ENCODE measurements at places on chromosomes 2 and 18.
A peak's percentile ranks its signal among the peaks of the same experiment; 100 is the strongest.

GRCh38 chr2:38997781-38998180 lies 108.1 kb downstream of the ARHGEF33 start:
- no peak for DNase-seq

DNA sequence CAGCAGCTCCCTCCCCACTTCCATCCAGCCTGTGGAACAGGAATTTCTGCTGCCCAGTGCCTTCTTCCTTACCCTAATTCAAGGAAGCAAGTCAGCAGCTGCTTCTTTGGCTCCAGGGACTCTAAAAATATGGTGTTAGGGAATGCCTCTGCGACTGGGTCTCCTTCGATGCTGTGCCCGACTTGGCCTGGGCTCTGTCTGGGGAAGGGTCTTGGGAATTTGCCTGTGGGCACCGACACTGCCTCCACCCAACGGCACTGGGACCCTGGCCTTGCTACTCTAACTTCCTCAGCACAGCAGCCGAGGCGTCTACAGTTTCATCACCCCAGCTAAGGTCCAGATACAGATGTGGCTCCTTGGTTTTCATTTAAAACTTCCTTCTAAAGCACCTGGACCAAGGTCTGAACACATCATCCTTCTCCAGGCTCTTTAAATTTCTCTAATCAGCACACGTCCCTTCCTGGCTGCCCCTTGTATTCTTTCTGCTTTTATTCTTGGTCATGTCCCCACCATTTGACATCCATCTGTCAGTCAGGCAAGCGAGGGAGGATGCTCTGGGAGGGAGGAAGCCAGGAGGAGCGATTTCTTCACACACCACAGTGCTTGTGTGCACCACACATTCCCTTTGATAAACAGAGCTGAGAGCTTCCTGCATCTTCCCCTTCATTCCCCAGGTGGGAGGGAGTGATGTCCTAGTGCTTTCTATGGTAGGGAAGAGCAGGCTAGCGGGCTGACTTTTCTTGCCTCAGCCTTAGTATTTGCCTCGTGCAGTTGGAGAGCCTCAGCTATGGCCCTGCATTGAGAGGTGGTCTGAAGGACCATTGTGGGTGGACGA lies 6.8 kb downstream of the LBH start:
- DNase-seq, result no peak

- no peak for DNase-seq
Observed at GRCh38 chr18:5444847-5445246, 99.0 kb downstream of the EPB41L3 start.

- DNase-seq, result no peak
Observed at GRCh38 chr18:28455971-28456370, 279.0 kb upstream of the CDH2 start.

DNA sequence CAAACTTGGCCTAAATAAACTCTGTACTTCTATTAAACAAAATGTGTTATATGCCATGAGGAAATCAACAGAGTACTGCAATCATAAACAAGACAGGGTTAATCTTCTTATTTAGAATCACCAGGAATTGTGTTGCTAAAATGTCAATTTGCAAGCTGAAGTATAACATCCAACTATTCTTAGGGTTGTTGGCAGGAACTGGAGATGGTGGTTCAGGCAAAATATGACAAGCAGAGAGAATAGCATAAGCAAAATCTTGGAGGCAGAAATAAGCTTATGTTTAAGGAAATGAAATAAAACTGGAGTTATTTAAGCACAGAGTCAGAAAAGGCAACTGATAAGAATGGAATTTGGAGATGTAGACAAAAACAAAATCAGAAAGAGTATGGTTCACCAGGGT lies 463.8 kb upstream of the SLC8A1 start:
- DNase-seq, result no peak

DNA sequence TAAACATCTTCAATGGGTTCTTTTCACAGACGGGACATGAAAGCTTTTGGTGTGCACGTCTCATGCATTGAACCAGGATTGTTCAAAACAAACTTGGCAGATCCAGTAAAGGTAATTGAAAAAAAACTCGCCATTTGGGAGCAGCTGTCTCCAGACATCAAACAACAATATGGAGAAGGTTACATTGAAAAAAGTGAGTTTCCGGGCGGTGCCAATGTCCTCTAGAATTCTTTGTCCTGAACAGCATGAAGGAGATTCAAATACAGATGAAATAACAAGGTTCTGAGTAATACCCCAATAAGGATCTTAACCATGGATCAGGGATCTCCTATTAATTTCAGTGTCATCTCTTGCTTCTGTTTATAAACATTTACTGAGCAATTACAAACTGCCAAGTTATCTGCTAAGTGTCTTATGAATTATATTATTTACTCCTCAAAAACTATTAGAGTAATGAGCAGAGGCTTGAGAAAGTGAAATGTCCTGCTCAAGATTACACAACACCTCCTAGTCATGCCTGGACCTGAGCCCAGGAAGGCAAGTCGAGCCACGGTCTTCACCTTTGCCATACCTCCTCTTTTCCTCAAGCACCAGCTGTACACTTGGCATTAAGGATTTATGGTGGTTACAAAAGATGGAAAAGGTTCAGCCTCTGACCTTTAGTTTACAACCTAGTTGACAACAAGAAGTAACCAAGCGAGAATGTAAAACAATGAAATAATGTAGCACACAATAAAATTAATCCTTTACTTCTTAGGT lies 22.6 kb downstream of the DHRS9 start:
- DNase-seq, result peak; percentile 86

GRCh38 chr18:63185984-63186383 lies 133.6 kb downstream of the BCL2 start:
- DNase-seq, result no peak

DNA sequence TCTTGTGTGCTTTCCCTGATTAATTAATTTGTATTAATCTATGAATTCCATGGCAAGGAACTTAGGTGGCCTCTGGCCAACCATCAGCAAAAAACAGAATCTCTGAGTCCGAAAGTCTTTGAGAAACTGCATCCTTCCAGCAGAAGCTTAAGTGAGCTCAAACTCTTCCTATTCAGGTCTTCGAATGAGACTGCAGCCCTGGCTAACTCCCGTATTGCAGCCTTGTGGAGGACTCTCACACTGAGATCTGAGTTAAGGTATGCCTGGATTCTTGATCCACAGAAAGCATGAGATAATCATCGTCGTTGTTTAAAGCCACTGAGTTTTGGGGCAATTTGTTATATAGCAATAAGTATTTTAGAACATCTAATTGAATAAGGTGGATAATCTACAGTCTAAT lies 1143.9 kb upstream of the NXPH2 start:
- DNase-seq, result no peak

GRCh38 chr2:172361360-172361759 lies 66.0 kb upstream of the ITGA6 start:
- no peak for DNase-seq

DNA sequence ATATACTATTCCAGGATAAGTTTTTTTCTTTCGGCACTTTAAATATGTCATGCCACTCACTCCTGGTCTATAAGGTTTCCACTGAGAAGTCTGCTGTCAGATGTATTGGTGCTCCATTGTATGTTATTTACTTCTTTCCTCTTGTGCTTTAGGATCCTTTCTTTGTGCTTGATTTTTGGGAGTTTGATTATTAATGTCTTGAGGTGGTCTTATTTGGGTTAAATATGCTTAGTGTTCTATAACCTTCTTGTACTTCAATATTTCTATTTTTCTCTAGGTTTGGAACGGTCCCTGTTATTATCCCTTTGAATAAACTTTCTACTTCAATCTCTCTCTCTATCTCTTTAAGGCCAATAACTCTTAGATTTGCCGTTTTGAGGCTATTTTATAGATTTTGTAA lies 28.3 kb downstream of the STPG4 start:
- DNase-seq, result no peak

- peak; percentile 75 for DNase-seq
Observed at GRCh38 chr2:113890253-113891235, 655 bp downstream of the ACTR3 start.

DNA sequence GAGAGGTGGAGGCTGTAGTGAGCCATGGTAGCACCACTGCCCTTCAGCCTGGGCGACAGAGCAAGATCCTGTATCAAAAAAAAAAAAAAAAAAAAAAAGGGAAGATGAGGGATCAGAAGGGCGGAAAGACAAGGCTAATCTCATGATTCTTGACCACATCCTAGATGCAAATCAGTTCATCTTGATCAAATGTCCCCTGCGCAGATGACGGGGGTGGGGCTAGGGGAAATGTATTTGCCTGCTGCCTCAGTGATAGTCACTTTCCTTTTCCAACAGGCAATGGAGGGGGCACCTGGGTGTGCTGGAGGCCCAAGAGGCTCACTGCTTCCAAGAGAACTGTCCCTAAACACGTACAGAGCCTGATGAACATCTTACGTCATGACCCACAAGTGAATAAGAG lies 3.7 kb upstream of the EMILIN2 start:
- DNase-seq, result no peak

GRCh38 chr18:36412778-36413177 lies 115.3 kb downstream of the FHOD3 start:
- peak; percentile 7 for DNase-seq

DNA sequence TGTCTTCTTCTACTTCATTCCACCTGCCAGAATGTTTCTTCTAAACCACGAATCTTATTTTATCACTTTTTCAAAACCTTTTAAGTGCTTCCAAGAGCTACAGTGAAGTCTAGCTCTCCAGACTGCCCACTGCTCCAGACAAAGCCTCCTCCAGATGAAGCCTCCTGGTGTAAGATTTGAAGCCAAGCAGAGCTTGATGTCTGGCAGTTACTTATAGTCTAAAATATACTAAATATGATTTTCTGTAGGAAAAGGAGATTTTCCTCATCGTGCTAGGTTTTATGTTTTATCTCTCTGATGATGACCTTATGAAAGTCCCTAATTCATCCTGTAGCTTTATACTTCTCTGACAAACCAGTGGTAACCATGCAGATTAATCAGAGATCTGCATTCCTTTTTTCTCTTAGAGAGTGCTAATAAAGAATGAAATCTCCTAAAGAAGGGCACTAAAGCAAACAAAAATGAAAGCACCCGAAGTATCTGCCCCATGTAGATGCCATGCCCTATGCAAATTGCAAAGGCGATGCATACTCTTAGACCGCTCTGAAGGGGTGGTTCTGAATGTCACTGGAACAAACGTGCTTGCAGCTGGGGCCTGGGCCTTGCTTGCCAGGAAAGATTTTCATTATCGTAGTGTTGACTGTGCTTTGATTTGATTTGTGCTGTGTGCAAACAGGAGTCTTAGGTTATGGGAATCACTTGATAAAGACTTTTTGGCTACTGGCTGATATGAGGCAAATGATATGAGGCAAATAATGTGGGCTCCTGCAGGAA lies 314.2 kb downstream of the PID1 start:
- DNase-seq, result no peak

GRCh38 chr2:120443946-120444345 lies 98.0 kb downstream of the INHBB start:
- DNase-seq, result no peak

DNA sequence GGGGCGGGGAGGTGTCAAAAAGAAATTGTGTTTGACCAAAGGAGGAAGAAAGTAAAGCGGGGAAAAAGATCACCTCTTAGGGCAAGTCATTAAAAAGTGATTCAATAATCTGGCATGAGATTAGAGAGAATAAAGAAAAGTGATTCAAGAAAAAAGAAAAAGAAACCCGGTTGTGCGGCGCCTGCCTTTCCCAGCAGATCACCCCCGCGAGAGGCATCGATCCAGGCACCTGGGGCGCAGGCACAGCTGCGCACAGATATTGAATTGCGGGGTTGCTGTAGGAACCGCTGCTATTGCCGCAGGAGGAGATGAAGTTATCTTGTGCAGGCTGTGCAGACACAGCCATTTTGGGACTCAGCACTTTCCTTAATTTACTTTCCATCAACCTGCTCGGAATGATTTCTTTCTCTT lies 71.2 kb downstream of the PLB1 start:
- DNase-seq, result no peak

DNA sequence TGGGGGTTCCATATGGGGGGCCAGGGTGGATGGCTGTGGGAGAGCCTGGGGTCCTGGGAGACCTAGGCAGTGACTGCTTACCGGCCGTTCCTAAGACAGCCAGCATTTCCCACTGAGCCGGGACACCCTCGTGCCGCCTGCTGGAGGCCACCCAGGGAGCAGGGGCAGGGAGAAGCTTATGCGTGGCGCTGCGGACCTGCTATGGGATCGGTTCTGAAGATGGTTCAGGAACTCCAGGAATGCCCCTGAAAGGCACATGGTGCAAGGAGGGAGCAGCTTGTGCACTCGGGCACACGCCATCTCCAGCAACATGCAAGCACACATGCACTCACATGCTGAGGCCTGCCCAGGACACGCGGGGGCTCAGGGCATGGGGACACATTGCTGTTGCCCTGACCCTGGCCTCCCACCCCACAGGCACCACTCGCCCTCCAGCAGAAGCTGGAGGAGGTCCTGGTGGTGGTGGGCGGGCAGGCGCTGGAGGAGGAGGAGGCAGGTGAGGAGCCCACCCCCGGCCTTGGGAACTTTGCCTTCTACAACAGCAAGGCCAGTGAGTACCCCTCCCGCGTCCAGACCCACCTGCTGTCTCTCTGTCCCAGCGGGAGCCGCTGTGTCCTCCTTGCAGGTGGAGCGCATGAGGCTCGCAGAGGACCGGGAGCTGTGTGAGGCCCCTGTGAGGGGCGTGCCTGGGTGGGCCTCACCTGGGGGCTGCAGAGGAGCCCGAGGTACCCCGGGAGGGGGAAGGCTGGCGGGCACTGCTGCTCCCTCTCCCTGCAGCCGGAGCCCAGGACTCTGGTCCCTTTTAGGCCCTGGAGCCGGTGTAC lies 4.1 kb downstream of the KLHL30 start:
- DNase-seq, result peak; percentile 34

GRCh38 chr2:20001361-20001863 lies 11.1 kb downstream of the MATN3 start:
- DNase-seq, result no peak

DNA sequence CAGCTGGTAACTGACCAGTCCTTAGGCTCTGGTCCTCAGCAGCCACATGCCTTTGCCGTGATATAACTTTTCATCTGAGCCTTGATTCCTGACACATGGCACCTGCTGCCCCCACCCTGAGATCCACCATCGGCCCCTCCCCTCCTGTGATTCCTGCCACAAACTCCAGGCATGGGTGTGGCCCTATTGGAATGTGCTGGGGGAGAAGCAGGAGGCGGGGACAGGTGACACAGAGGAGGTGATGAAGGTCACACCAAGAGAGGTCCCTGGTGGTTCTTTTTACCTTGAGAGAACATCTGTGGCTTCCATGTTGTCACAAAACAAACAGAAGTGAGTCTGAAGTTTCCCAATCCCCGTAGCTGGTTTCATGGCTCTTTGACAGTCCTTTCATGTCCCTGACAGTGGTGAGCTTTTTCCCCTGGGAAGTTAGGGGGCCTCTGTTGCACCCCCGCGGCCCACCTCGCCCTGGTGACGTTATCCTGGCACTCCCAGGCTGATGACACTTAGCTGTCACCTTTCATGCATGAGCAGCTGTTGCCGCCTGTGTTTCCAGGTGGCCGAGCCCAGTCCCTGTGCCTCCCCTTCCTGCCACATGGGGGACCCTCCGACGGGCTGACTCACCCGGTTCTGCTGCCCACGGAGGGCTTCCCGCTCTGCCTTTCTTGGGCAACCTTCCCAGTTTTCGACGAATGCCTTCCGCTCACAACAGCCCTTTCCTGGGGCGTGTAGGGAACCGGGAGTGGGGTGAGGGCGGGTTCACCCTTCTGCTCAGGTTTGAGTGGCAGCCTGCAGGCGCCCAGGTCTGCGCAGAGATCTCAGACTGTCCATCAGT lies 66.3 kb upstream of the GLI2 start:
- peak; percentile 19 for DNase-seq

- DNase-seq, result no peak
Observed at GRCh38 chr18:47260120-47260923, 8.9 kb upstream of the SKOR2 start.

GRCh38 chr2:105324732-105325131 lies 4.8 kb downstream of the TGFBRAP1 start:
- no peak for DNase-seq

- DNase-seq, result no peak
Observed at GRCh38 chr18:59681521-59682004, 15.7 kb downstream of the CCBE1 start.
